ENCODE measurements at places on chromosomes 12 and 14.

- DNase-seq = no peak
These were observed 111.2 kb downstream of the LGMN start for GRCh38 chr14:92637228-92637627.

DNA sequence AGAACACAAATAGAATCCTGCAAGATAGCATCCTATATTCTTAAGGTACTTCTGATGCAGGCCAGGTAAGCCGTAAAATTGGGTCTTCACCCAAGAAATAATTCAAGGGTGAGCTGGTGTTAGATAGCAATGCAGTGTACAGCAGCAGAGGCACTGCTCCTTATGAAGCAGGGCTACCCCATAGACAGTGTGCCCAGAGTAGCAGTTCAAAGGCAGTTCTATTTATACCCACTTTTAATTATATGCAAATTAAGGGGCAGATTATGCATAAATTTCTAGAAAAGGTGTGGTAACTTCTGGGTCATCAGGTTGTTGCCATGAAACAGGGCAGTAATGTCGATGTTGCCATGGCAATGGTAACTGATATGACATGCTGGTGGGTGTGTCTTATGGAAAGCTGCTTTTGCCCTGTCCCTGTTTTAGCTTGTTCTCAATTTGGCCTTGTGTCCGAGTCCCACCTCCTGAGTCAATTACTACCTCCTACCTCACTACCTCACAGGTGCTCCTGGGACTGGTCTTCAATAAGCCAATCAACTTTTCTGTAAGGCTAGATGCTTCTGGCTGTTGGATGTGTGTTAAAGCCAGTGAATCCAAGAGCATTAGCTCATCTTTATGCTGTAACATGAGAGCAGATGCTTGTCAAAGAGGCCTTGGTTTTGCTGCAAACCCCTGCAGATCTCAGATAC is 61.0 kb downstream of the PPM1A start:
- no peak for DNase-seq

DNA sequence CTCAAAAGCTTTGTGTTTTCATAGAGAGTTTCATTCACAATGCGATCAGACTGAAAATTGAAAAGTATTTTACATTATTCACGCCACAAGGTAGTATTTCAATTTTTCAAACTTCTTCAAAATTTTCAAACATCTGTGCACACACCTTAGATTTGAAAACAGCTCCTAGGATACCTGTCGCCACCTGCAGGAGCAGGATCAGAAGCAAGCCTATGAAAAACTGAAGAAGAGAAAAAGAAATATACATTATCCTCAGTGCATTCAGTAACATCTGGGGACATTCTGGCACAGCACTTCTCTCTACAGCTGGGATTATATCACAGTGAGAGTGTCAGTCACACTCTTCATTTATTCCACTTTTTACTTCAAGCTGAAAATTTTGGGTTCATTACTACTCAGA is 19.8 kb downstream of the TSPAN8 start:
- DNase-seq = no peak

DNA sequence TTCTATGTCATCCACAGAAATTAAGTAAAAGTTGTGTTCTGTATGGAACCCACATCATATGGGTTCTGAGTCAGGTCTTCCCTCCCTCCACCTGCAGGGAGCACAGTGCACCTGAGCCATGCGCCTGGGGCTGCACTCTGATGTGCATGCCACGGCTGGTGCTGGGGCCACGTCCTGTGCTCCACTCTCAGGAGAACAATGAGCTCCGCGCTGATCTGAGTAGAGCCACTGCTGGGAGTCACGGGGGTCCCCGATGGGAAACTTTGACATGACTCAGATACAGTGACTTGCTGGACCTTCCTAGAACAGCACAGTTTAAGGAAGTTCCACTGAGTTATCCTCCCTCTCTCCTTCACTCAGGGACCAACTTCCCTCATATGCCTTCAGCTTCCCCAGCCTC is 683.4 kb downstream of the TMEM121 start:
- no peak for DNase-seq

DNA sequence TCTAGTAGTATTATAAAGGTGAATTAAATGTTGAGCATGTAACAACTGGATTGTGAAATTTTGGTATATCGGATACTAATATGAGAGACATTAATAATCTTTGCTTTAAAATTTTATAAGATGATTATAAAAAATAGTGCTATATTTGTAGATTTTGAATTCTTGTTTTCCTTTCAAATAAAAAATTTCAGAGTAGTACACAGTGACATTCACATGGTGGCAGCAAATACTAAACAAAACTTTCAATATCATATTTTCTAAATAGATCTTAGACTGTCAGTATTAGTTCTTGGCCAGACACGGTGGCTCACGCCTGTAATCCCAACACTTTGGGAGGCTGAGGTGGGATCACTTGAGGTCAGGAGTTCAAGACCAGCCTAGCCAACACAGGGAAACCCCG is 166.0 kb downstream of the NAV3 start:
- no peak for DNase-seq

GRCh38 chr12:54341378-54342300 is 16.7 kb downstream of the COPZ1 start:
- no peak for DNase-seq

DNA sequence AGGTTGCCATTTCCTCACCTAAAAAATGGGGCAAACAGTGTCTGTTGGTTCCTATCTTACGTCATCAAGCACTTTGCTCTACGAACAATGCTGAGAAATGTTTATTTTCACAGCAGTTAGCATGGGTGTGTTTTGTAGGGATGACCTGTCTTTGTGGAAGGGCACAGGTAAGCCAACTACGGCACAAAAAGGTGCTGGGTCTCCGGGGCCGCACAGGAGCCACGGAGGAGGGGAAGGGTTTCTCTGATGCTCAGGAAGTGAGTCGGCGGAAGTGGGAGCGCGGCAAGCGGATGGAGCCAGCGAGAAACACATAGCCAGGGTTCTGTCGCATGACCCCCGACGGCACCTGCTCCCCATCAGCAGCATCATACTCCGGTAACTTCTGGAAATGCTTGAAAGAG is 65.6 kb upstream of the TCL1B start:
- DNase-seq = no peak
